ENCODE measurements at places on chromosomes 2 and 18. TPM values are rescaled to one million over a fixed set of nuclear protein-coding genes. Genes with fewer than 3 reads are reported as not detected.

GRCh38 chr2:99776206-99776905 is 286.5 kb upstream of the REV1 start:
- DNase-seq = no peak

GRCh38 chr2:147945660-147946059 is 74.9 kb downstream of the ORC4 start:
- DNase-seq = peak; percentile 34

Gene HOXD1
- not detected for total RNA-seq

Gene SEPTIN10
- total RNA-seq = 113 TPM

Gene NEB
- 2,139 TPM for total RNA-seq

All from tongue (tissue), 3 donors.